Mucosa of gallbladder (tissue), 1 donor: ENCODE measurements at places on chromosomes 16 and 17. TPM values are rescaled to one million over a fixed set of nuclear protein-coding genes. Genes with fewer than 3 reads are reported as not detected.

SOX9 gene
- 67.0 TPM for total RNA-seq

DNAH9 gene
- total RNA-seq = 1.5 TPM

HSPB9 gene
- 0.29 TPM for total RNA-seq

CTF1 gene
- total RNA-seq = 11.0 TPM

UBE2I gene
- total RNA-seq = 100 TPM

TBCD gene
- 96.5 TPM for total RNA-seq

STXBP4 gene
- 25.9 TPM for total RNA-seq

SNX11 gene
- 21.8 TPM for total RNA-seq

ITGAD gene
- 0.09 TPM for total RNA-seq

CES5A gene
- 2.2 TPM for total RNA-seq

KRT9 gene
- total RNA-seq = not detected

ELMO3 gene
- total RNA-seq = 68.3 TPM

SLC12A4 gene
- 76.6 TPM for total RNA-seq

TEKT3 gene
- 1.2 TPM for total RNA-seq

PHLPP2 gene
- 10.1 TPM for total RNA-seq

OR4D1 gene
- total RNA-seq = not detected

RND2 gene
- total RNA-seq = 2.8 TPM

RBBP6 gene
- total RNA-seq = 39.1 TPM

C16orf96 gene
- total RNA-seq = 0.06 TPM

VASN gene
- total RNA-seq = 31.5 TPM

OR1A1 gene
- total RNA-seq = not detected

SEPTIN1 gene
- total RNA-seq = 11.5 TPM

HOXB9 gene
- total RNA-seq = 0.26 TPM

CDR2L gene
- 83.8 TPM for total RNA-seq

PPM1E gene
- 0.17 TPM for total RNA-seq

MYO19 gene
- total RNA-seq = 46.2 TPM

NXPH3 gene
- total RNA-seq = 2.9 TPM

MGAT5B gene
- total RNA-seq = 0.69 TPM

PPP1R27 gene
- total RNA-seq = not detected

MMP15 gene
- total RNA-seq = 109 TPM

KCNH4 gene
- total RNA-seq = 0.06 TPM

CRYBA1 gene
- total RNA-seq = not detected

B4GALNT2 gene
- 4.6 TPM for total RNA-seq

SYT17 gene
- 4.0 TPM for total RNA-seq

GPRC5B gene
- 32.5 TPM for total RNA-seq

AFMID gene
- total RNA-seq = 50.4 TPM

SBK1 gene
- total RNA-seq = 0.89 TPM

C16orf74 gene
- 0.83 TPM for total RNA-seq

MLKL gene
- total RNA-seq = 12.8 TPM

NOXO1 gene
- total RNA-seq = 2.7 TPM

NLRC3 gene
- total RNA-seq = 4.0 TPM

AOC2 gene
- total RNA-seq = 1.4 TPM

CIBAR2 gene
- not detected for total RNA-seq

ARMC7 gene
- total RNA-seq = 20.2 TPM

TBC1D16 gene
- 38.4 TPM for total RNA-seq

CASKIN1 gene
- total RNA-seq = 0.58 TPM

RAC3 gene
- 8.9 TPM for total RNA-seq

OR2C1 gene
- total RNA-seq = 0.14 TPM

SEC14L5 gene
- 0.49 TPM for total RNA-seq

TBC1D3H gene
- not detected for total RNA-seq

CYGB gene
- total RNA-seq = 14.7 TPM

GLIS2 gene
- total RNA-seq = 22.2 TPM

CFAP97D1 gene
- not detected for total RNA-seq

STH gene
- total RNA-seq = not detected

DPEP2 gene
- 3.4 TPM for total RNA-seq

KRTAP4-5 gene
- not detected for total RNA-seq

PNMT gene
- 1.8 TPM for total RNA-seq

PRR35 gene
- total RNA-seq = not detected

CD300A gene
- 15.2 TPM for total RNA-seq
